ENCODE measurements at places on chromosomes 11 and 22. TPM values are rescaled to one million over a fixed set of nuclear protein-coding genes. Genes with fewer than 3 reads are reported as not detected.

The GRIK4 gene
- 5.4 TPM for total RNA-seq

The RGL4 gene
- total RNA-seq, result not detected

The ALX4 gene
- not detected for total RNA-seq

The OR10A2 gene
- not detected for total RNA-seq

The IFTAP gene
- 16.6 TPM for total RNA-seq

All from ovary (tissue), 10 donors.